Stimulated activated CD8-positive, alpha-beta memory T cell treated with anti-CD3 and anti-CD28 coated beads, Interleukin-4, amount 100 ng/mL, for 1 hour (primary cell): ENCODE measurements at places on chromosomes 12 and 14.

DNA sequence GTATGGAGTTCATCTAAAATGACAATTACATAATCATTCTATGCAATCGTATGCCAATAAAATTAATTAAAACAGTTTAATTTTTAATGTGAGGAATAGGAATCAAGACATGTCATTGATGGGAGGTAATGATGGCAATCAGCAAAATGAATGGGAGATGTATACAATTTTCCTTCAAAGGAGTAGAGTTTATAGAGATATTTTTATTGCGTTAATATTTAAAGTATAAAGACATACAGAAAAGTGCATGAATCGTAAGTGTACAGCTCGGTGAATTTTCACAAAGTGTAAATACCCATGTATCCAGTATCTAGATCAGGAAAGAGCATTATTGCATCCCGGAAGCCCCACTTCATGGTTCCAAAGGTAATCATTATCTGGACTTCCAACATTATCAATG, 1.2 kb downstream of the MIPOL1 start:
- no peak for DNase-seq

- DNase-seq: no peak
These were observed 589 bp upstream of the ZNF219 start for GRCh38 chr14:21098892-21099595.

- no peak for DNase-seq
These were observed 23.6 kb upstream of the TCL1B start for GRCh38 chr14:95662376-95663186.

GRCh38 chr12:128905003-128905544, 51.8 kb downstream of the GLT1D1 start:
- DNase-seq: no peak

GRCh38 chr12:129195081-129195480, 341.8 kb downstream of the GLT1D1 start:
- no peak for DNase-seq
